Stimulated activated naive CD4-positive, alpha-beta T cell treated with Interleukin-2 at 50 U/mL for 16 hours (primary cell): ENCODE measurements at places on chromosomes 1 and 21.

GRCh38 chr1:3423245-3423829 lies 31.1 kb upstream of the ARHGEF16 start:
- no peak for DNase-seq

GRCh38 chr1:172641492-172641891 lies 17.4 kb upstream of the FASLG start:
- no peak for DNase-seq

DNA sequence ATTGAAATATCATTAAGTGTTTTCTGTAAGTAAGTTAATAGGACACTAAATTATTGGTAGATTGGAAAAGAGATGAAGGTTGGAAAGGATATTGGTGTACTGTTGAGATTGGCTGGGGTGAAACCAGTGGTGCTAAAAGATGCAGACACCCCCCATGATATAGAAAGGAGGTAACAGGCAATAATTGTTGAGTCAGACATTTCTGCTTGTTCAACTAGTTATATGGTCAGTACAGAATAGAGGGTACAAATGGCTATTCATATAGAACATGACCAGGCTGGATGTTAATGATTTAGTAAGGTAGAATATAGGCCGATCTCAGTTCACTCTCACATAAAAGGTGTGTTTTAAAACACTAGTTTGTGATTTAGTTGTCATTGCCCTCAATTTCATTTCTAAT lies 104.5 kb downstream of the POU2F1 start:
- DNase-seq, result no peak

- DNase-seq, result peak; percentile 15
Measured at GRCh38 chr1:211830055-211830327, 572 bp downstream of the LPGAT1 start.

- DNase-seq, result no peak
Measured at GRCh38 chr21:33401630-33401992, 1.6 kb upstream of the IFNGR2 start.

DNA sequence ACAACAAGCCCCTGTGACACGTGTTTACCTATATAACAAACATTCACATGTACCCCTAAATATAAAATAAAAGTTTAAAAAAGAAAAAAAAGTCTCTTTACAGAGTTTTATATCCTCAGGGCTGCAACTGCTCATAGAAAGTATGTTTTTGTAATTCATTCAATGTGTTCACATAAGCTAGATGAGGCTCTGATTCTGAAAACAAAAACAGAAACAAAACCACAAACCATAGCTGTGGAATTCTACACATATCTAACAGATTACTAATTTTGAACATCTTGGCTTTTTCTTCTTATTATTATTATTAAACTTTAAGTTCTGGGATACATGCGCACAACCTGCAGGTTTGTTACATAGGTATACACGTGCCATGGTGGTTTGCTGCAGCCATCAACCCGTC lies 579.6 kb upstream of the ZRANB2 start:
- no peak for DNase-seq

GRCh38 chr21:43305336-43305665 lies 121.6 kb downstream of the SIK1 start:
- no peak for DNase-seq

- no peak for DNase-seq
Measured at GRCh38 chr1:14672005-14672404, 73.5 kb downstream of the KAZN start.

DNA sequence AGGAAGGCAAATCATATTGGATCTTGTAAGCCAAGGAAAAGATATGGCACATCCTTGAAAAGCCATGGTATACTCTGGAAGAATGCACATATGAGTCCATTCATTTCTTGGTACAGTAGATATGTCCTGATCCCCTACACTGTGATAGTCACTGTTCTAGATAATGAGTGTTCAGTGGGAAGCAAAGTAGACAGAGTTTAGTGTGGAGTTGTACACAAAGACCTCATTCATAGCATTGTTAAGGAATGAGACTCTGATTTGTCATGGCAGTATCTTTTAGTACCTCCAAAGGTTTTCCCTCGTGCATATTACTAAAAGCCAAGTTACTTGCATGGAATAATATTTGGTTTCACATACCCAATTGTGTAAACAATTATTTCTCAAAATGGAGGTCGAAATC lies 204.7 kb downstream of the NFIA start:
- no peak for DNase-seq

- no peak for DNase-seq
Measured at GRCh38 chr1:10304295-10304694, 93.9 kb downstream of the KIF1B start.

GRCh38 chr1:87760654-87761053 lies 432.0 kb downstream of the LMO4 start:
- DNase-seq, result no peak

- no peak for DNase-seq
Measured at GRCh38 chr1:169809370-169810095, 14.8 kb upstream of the METTL18 start.

DNA sequence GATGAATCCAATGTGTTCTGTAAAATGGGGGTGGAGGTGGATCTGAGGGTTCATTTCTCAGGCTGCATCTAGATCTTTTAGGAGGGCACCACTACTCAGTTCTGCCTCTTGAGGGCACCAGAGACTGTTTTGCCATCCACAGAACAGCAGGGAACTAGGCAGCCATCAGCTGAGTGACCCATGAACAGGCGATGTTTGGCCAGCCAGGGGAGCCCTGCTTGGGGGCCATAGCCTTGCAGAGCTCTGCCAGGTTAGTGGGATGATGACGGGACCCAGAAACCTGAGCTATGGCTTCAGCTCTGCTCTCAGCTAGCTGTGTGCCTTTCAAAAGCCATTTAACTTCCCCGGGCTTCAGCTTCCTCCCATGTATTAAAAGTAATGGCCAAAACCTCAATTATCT lies 13.4 kb upstream of the NOS1AP start:
- no peak for DNase-seq

GRCh38 chr1:8259498-8260290 lies 58.2 kb upstream of the SLC45A1 start:
- no peak for DNase-seq

GRCh38 chr1:230188826-230189225 lies 121.8 kb downstream of the GALNT2 start:
- no peak for DNase-seq

DNA sequence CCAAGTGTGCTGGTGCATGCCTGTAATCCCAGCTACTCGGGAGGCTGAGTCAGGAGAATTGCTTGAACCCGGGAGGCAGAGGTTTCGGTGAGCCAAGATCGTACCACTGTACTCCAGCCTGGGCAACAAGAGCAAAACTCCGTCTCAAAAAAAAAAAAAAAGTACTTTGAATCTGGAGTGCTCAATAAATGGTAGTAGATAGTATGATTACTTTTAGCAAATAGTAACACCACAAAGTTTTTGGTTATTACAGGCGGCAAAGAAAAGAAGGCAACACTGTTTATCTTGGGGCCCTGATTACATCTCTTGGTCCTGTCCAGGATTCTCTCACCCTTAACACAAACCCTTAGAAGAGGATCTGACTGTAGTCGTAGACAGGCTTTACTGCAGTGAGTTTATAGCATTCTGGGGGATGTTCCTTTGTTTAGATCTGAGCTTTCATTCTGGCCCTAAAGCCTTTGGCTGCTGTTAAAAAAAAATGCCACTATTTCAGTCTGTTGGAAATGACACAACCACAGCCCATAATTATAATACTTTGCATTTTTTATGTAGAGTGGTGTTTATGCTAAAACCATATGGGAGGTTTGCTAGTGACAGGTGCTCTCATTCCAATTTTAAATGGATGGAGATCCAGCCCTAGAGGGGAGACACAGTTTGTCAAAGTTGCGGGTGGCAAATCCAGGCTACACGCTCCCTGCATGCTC lies 79.7 kb upstream of the SLC2A1 start:
- DNase-seq, result no peak

DNA sequence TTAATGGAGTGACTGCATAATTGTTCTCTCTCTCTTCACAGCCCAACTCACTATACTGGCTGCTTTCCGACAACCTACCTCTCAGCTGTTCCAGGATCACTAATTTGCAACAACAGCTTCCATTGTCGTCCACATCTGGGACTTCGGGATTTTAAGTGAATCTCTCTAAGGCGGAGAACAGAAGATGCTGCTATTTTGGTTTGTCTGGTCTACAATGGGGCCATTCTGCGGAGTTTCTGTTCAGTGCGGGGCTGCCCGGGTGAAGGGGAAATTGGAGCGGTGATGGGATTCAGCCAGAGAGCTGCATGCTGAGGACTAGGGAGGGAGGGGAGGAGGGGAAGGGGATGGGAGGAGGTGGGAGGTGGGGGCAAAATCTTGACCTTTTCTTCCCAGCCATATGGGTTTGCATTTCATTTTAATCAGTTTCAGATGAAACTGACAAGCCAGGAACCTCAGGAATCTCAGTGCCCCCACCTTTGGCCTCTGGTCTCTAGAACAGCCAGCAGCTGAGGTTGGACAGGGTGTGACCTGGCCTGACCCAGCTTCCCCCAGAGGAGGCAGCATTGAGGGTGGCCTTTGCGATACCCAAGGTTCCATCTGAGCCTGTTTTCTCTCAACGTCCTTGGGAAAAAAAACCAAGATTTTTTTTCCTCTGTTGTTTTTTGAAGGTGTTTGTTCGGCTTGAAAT lies 6.9 kb upstream of the SRP9 start:
- DNase-seq, result no peak

DNA sequence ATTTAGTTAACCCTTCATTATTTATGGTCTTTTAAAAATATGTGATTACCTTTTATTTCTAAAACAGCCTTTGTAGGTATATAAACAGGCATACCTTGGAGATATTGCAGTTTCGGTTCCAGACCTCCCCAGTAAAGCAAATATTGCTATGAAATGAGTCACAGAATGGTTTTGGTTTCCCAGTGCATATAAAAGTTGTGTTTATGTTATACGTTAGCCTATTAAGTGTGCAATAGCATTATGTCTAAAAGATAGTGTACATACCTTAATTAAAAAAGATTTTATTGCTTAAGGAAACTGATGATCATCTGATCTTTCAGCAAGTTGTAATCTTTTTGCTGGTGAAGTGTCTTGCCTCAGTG lies 44.1 kb downstream of the XCL2 start:
- DNase-seq, result no peak

DNA sequence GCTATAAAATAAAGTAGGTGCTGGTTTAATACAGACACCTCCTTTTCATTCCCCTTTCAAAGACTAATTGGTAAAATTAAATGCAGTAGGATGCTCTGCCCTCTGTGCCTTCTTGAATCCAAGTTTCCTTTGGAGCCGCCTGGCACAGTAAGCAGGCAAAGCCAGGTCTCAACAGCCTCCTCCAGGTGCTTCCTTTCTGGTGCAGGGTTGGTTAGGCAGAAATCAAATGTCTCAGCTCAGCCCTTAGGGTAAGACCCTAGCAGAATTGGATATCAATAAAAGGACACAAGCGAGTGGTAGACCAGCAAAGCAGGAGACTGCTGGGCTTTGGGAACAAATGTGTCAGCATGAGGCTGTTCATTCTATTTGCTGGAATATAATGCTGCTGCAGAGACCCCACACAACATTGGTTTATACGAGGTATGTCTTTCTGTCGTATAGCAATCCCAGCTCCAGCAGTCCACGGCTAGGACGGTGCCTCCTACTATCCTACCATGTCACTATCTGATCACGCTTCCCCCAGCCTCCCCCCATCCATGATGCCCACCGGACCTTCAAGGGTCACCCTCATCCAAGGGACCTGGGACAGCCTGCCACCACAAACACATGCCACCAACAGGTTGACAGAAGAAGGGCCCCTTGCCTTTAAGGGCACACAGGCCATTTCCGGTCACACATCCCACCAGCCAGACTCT lies 58.4 kb downstream of the CAPN2 start:
- no peak for DNase-seq

- no peak for DNase-seq
Measured at GRCh38 chr1:19354531-19354981, 42.4 kb downstream of the SLC66A1 start.

DNA sequence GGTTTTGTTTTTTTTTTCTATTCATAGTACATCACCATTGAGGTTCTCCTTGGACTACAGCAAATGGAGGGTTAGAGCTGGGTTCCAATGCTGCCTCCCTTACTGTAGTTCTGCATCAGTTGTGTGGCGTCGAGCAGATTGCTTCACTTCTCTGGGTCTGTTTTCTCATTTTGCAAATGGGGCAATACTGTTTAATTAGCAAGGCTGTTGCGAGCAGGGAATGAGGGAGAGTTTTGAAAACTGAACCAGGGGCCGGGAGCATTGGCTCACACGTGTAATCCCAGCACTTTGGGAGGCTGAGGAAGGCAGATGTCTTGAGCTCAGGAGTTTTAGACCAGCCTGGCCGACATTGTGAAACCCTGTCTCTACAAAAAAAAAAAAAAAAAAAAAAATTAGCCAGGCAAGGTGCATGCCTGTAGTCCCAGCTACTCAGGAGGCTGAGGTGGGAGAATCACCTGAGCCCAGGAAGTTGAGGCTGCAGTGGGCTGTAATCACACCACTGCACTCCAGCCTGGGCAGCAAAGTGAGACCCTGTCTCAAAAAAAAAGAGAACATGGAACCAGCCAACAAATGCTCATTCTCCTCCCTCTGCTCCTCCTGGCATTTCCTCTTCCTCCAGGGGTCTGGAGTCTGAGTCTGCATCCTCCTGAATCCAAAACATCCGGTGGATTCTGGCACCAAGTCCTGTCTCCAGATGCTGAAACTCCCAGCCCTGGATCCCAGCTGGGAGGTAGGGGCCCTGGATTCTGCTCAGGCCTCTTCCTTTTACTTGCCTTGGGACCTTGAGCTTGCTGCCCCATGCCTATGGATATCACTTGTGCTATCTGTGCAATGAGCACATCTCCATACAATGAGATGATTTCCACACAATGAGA lies 3.7 kb upstream of the PLOD1 start:
- DNase-seq, result no peak

- no peak for DNase-seq
Measured at GRCh38 chr21:15729346-15729673, 472 bp upstream of the USP25 start.

- no peak for DNase-seq
Measured at GRCh38 chr1:46479744-46480350, 9.8 kb upstream of the DMBX1 start.

- no peak for DNase-seq
Measured at GRCh38 chr1:115536279-115536816, 105.4 kb upstream of the VANGL1 start.

GRCh38 chr21:16376673-16377072 lies 646.9 kb downstream of the USP25 start:
- no peak for DNase-seq

- no peak for DNase-seq
Measured at GRCh38 chr1:72911656-72912055, 629.3 kb upstream of the NEGR1 start.
